ENCODE measurements at places on chromosomes 11 and 22. TPM values are rescaled to one million over a fixed set of nuclear protein-coding genes. Genes with fewer than 3 reads are reported as not detected.
A peak's percentile ranks its signal among the peaks of the same experiment; 100 is the strongest.

MRGPRE gene
- not detected for total RNA-seq

ELMOD1 gene
- total RNA-seq, result not detected

GAL gene
- not detected for total RNA-seq

F2 gene
- total RNA-seq, result 0.16 TPM

TEX12 gene
- not detected for total RNA-seq

CARD18 gene
- total RNA-seq, result not detected

ANO1 gene
- total RNA-seq, result not detected

SLC43A3 gene
- total RNA-seq, result 103 TPM

SLC17A6 gene
- not detected for total RNA-seq

KCNE3 gene
- not detected for total RNA-seq

CDC42EP2 gene
- total RNA-seq, result 1.2 TPM

KLHDC7B gene
- 12.0 TPM for total RNA-seq

DNA sequence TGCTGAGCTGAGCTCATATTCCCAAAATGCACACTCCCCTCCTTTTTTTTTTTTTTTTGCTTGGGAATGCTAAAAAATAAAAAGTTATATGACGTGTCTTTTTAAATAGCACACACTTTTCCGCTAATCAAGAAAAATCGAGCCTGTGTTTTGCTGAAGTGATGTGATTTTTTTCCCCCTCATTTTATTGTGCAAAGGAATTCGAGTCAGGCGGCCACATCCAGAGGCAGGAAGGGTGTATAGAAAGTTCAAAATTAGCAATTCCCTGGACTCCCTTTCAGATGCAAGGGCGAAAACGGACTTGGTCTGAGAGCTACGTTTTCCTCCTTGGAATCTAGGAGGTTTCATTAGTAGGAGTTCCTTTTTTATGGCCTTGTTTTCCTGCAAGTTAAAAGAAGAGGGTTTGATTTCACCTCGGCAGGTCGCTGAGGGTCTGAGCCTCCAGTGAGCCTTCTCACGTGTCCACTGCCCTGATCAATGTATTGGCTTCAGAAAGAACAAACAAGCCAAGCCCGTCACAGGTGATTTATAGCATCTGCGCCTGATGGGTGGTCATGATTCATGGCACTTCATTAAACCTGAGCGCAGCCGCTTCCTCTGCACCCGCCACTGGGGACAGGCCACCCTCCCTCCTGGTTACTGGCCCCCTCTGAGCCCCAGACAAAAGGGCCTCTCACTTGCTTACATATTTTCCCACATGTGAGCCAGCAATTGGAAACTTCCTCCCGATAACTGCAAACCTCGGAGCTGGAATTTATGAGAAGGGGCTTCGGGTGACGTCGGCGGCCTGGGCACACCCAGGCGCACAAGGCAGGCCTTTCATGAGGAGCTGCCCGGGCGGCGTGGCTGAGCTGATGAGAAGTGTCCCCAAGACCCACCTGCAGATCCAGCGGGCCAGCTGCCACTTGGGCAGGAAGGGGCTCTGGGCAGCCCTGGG, 64.4 kb upstream of the LINC01488 start:
- no peak for DNase-seq

- peak; percentile 2 for DNase-seq
Observed at GRCh38 chr22:47623066-47623762, 860.8 kb downstream of the TBC1D22A start.

- peak; percentile 78 for DNase-seq
Observed at GRCh38 chr11:2420502-2421225, 20.1 kb downstream of the TSSC4 start.

- no peak for DNase-seq
Observed at GRCh38 chr22:42813501-42813900, 43.6 kb downstream of the ARFGAP3 start.

GRCh38 chr11:88295028-88295427, 42.5 kb downstream of the CTSC start:
- DNase-seq, result no peak

- DNase-seq, result no peak
Observed at GRCh38 chr11:72300268-72300667, 56.3 kb upstream of the PHOX2A start.

- DNase-seq, result no peak
Observed at GRCh38 chr11:9170450-9170849, 79.1 kb upstream of the SCUBE2 start.

DNA sequence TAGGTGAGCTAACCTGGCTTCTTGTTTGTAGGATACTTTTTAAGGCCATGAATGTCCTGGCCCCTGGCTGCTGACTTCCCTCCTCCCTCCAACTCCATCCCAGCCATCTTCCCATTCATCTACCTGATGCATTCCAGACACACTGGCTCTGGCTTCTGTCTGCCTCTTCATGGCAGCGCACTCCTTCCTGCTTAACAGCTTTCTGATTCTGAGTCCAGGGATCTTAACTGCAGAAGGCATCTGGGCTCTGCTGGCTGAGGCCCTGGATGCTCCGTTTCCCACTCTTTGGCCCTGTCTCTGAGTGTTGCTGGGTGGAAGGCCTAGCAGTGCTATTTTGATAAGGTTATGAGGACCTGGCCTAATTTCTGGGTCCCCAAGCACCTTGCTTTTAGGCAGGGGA, 1.8 kb upstream of the THY1 start:
- no peak for DNase-seq

GRCh38 chr11:130483124-130483523, 34.7 kb downstream of the ADAMTS15 start:
- no peak for DNase-seq

DNA sequence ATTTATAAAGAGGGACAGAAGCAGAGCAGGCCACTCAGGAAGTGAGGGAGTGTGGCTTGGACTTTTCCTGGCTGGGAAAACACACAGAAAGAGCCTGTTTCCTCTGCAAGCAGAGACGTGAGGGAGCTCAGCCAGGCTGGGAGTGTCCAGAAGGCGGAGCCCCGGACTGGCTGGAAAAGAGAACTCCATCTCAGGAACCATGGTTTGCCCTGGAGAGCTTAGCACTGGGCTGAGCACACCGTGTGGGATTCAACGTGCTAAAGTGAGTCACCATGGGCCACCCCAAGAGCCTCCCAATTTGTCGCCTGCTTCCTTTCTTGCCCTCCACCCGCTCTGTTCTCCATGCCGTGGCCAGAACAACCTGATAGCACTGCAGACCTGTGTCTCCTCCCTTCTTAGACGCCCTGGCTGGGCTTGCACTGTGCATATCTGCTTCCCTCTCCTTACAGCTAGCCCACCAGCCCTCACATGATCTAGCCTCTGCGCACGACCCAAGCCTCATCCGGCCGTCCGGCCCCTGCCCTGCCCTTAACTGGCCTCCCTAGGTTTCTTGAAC, 51.8 kb downstream of the GALNT18 start:
- no peak for DNase-seq

DNA sequence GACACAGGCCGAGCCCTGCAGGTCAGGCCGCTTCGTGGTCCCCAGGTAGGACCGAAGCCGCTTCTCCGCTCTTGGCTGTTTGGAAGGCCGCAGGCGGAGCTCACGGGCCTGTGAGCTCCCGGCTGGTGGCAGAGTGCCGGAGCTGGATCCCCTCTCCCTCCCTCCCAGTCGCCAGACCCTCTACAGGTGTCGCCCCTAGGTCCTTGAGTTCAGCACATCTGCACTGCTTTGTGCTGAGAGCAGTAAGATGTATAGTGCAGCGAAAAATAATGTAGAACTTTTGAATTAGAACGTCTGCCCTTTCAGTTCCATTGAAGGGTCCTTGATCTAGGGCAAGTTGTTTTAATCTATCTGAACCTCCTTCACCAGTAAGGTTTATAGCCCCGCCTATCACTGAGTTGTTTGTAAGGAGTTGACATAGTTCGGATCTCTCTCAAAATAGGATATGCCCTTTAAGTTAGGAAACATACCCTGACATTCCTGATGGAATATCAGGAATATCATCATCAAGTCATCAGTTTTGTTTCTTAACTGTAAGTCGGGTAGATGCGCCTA, 419 bp downstream of the ANKRD49 start:
- DNase-seq, result no peak

DNA sequence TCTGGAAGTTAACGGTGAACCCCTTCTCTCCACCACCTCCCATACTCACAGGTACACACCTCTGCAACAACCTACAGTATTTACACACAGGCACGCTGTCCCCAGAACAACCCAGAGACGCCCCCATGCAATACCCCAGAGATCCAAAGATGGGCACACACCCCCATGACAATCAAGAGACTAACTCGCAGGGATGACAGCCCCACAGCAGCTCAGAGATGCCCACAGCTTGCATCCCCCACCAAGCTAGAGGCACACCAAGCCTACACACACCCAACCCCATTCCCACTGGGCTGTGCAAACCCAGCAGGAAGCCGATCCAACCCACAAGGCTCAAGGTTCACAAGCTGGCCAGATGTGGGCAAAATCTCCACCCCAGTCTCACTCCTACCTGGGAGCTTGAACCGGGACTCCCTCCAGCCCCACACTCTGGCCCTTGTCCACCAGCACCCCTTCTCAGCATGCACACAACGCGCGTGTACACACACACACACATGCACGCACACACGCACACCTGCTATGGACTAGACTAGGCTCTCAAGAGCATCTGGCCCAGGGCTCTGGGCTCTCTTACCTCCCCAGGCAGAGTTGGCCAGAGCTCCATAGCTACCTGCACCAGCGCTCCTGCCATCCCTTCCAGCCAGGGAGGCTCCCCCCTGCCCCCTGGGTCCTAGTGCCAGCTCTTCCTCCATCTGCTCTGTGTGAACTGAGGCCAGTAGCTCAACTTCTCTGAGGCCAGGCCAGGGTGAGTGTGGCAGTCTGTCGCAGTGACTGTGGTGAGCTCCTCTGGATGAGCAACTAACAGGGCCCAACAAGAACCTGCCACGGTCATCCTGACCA, 11.5 kb downstream of the STARD10 start:
- DNase-seq, result no peak

- no peak for DNase-seq
Observed at GRCh38 chr11:129815596-129816461, at the start of gene TMEM45B. TMEM45B (plus strand) TSS chr11:129815848; CDS start chr11:129852483, 36,635 bp downstream.

- no peak for DNase-seq
Observed at GRCh38 chr22:21683401-21683811, 17.6 kb downstream of the PPIL2 start.

DNA sequence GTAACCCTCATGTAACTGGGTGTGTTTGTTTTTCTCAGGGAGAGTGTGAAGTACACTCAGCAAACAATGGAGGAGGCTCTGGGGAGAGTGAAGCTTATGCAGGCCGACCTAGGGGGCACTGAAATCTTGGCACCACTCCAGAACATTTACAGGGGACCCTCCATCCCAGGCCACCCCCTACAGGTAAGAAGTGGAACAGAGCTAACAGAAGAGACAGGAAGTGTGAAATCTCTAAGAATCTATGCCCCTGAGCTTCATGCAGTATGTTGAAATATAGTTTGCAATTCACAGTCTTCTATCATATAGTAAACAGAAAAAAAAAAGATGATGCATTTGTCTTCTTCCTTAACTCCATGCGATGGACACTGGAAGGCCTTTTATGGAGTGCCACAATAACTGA, 8.4 kb downstream of the VWA5A start:
- DNase-seq, result no peak

- DNase-seq, result no peak
Observed at GRCh38 chr11:86488553-86488952, 113.9 kb downstream of the CCDC81 start.

DNA sequence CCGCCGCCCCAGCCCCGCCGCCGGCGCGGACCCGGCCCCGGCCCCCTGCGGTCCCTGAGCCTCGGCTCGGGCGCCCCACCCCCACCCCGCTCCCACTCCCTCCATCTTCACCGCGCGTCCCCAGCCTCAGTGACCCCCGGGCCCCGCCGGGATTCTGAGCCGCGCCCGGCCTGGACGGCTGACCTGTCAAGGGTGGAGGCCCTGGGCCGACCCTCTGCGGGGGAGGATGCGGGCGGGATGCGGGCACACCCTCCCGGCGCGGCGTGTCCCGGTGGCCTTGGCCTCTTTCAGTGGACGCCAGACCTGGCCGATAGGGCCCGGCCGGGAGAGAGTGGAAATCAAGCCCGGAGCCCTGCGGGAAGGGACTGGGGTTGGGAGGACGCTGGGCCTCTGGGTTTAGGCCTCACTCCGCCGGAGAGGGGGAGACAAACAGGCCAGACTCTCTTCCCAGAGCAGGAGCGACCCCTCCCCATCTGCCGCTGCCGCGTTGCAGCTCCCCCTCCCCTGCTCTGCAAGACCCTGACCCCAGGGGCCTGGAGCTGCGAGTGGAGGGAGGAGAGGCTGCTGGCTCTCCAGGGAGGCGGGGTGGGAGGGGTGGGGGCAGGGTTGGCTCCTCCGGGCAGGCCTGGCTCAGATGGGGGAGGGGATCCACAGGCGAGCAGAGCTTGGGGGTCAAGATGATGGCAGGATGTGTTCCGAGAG, 525 bp downstream of the MAPK8IP2 start:
- no peak for DNase-seq

GRCh38 chr22:26536056-26536761, 23.9 kb upstream of the TFIP11 start:
- no peak for DNase-seq

- no peak for DNase-seq
Observed at GRCh38 chr11:62044639-62045121, 77.2 kb upstream of the FTH1 start.

DNA sequence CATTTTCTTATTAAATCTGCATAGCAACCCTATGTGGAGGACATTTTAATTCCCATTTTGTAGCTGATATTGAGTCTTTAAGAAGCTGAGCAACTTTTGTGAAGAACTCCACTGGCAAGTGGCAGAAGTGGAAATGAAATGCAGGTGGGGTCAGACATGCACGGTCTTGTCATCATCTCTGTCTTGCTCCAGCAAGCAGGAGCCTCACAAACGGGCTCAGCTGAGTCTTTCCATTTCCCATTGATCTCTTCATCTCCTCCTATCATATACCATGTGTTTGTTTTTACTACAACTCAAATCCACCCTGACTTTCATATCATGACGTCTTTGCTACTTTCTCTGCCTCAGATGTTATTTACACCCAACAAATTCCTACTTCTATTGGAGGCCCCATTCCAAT, 97.9 kb upstream of the TENM4 start:
- DNase-seq, result no peak

GRCh38 chr11:121886005-121886734, 229.8 kb downstream of the BLID start:
- DNase-seq, result no peak

- peak; percentile 26 for DNase-seq
Observed at GRCh38 chr11:60345489-60345888, 18.4 kb downstream of the MS4A6E start.

DNA sequence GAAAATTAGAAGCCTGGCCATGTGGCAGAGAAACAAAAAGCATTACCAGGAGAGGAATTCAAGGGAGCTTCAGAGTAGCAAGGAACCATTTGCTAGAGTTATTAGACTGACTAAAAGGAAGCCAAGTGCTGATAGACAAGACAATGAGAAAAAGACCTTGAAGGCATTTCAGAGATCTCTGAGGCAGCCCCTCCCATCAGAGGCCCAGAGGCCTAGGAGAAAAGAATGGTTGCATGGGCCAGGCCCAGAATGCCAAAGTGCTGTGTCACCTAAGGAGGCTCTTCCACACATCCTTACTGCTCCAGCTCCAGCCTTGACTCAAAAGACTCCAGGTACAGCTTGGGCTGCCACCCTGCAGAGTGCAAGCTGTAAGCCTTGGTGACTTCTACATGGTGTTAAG, 61.8 kb upstream of the POU2AF2 start:
- no peak for DNase-seq

DNA sequence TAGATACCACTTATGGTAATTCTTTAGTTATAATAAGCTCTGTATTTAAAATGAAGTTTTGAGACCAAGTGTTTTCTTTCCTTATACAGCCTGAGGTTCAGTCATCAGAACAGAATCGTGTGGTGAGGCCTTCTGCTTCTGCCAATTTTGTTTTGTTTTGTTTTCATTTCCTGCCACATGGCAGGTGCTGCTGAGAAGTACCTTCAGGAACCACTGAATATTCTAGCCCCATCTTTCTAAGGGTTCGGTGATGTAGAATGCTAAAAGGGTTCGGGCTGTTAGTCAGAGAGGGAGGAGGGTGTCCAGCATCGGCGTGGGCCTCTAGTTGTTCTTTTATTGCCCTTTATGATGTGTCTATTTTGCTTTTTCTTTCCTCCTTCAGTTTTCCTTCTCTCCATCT, 25.8 kb downstream of the TNRC6B start:
- peak; percentile 51 for DNase-seq

Measured in activated CD8-positive, alpha-beta T cell treated with anti-CD3 and anti-CD28 coated beads, Interleukin-2, amount 10 ng/mL, durations not matched to agents 7 days and 5 days (primary cell).